Fibroblast of skin of back (primary cell): ENCODE measurements at places on chromosomes 4 and X.
A peak's percentile ranks its signal among the peaks of the same experiment; 100 is the strongest.

DNA sequence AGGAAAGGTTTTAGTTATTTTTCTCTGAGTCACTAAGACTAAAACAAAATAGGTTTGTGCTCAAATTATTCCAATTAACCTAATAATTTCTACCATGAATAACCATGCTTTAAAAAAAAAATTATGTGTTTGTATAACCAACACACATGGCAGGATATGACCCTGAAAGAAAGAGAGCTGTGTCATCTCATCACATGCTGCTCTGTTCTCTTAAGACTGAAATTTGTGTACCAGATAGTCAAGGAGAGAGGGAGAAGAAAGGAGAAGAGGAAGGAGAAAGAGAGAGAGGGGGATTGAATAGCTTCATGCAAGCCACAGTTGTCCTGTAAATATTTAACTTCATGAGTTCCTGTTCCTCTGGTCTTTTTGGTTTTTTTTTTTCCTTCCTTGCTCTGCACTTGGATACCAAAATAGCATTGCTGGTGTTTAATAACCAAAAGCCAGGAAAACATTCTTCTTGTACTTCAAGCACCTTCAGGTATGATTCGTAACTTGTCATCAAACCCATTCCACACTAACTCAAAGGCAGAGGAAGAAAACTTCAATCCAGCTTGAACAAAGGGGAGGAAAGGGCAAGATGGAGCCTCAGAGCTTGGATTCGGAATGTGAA is 6.4 kb upstream of the PROM1 start:
- DNase-seq = no peak

- no peak for DNase-seq
Measured at GRCh38 chr4:82718162-82718940, 80.2 kb downstream of the SCD5 start.

DNA sequence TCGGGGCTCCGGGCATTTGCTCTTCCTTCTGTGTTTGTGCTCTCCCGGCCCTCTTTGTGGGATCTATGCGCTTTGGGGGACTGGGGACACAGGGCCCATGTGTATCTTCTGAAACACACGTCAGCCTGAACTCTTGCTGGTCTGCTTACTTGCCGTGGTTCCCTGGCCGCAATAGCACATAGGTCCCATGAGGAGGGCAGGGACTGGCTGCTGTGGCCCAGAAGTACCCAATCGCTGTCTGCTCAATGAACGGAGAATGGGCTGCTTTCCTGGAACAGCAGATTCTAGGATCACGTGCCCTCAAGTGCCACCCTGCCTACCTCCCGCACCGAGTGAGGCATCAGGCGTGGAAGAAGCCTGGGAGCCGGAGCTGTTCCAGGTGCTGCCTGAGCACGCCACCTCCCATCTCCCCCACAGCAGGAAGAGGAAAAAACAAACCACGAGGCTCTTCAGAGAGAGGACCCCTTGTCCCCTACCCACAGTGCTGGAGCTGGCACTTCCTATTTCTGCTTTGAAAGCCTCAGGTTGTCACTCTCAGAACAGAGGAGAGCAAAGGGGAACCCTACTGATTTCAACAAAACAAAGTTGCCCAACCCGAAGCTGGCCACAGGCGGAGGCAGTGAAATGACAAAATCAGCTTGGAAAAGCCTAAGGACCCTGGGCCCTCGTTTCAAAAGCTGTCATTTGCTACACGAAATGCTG is 3.8 kb downstream of the G6PD start:
- no peak for DNase-seq

DNA sequence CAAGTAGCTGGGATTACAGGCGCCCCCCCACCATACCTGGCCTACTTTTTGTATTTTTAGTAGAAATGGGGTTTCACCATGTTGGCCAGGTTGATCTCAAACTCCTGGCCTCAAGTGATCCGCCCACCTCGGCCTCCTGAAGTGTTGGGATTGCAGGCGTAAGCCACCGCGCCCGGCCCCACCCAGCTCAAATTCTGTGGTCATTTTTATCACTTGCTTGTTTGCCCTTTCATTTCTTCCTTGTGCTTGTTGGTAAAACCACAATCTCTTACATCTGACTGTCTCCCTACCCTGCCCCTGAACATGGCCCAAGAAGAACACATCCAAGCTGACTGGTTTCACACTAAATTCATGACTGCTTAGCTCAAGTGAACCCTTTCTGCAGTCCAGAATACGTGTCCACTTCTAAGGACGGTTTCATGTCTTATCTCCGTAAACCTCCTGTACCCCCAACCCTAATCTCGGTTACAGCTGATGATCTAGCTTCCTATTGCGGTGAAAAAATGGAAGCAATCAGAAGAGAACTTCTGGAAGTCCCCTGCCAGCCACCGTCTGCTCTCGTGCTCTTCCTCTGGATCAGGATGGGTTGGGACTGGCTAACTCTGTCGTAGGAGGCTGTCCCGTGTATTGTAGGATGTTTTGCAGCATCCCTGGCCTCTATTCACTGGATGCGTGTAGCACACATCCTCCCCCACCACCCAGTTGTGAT is 5.4 kb upstream of the RS1 start:
- no peak for DNase-seq

DNA sequence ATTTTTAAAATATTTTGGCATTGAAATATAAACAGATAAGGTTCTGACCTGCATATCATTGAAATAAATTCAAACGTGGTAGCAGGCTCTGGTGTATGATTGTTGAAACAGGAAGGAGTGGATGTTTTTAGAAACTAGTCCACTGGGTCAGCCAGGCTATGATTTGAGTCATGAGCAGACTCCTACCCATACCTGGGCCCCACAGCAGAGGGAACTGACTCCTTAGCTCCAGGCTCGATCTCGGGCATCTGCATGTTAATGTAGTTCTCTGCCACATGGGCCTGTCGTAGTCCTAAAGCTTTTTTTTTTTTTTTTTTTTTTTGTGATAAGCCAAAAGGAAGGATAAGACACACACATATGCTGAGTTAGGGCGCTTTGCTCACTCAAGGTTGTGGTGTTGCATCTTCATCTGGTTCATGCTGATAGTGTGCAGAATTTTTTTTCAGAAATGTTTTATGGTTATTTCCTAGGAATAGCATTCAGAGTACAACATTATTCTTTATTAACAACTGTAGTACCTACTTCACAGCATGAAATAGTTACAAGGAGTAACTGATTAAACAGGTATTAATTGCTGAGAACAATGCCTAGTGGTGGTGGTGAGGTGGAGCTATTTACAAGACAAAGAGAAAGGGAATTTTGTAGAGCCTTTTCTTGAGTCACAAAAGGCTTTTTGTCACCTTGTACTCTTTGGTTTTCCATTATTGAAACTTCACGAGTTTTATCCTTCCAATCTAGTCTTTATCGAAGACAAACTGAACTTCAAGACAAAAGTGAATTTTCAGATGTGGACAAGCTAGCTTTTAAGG is 27.3 kb downstream of the OFD1 start:
- DNase-seq = no peak

- DNase-seq = no peak
Measured at GRCh38 chr4:121041307-121042090, 30.8 kb downstream of the NDNF start.

- DNase-seq = peak; percentile 25
Measured at GRCh38 chr4:92299152-92299551, 4.6 kb upstream of the GRID2 start.

- no peak for DNase-seq
Measured at GRCh38 chrX:11375614-11376119, 82.5 kb downstream of the AMELX start.

DNA sequence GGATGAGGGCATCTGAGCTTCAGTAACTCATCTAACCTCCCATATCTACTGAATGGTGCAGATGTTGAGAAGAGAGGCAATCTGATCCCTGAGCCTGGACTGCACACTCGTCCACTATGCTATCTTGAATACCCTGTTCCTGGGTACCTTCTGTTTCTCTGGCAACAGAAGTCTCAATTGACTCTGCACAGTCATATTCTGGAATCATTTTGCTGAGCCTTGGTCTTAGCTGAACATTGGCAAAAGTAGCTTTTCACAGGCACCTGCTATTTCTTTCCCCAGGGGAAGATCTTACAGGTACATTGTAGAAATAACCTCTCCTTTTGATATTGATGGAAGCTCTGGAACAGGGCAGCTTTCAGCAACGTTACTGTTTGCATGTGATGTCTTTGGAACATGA is 161.5 kb upstream of the GPR101 start:
- DNase-seq = no peak

DNA sequence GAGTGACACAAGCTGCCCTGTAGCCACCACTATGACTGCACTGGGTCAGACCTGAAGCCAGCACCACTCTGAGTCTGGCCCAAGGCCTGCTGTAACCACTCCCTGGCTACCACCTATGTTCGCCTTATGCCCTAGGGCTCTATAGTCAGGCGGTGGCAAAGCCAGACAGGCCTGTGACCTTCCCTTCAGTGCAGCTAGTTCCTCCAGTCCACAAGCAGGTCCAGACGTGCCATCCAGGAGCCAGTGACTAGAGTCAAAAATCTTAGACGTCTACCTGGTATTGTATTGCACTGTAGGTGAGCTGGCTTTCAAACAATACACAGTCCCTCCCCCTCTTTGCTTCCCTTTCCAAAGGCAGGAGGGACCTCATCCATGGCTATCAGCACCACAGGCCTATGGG is 54.0 kb upstream of the RNF128 start:
- no peak for DNase-seq

DNA sequence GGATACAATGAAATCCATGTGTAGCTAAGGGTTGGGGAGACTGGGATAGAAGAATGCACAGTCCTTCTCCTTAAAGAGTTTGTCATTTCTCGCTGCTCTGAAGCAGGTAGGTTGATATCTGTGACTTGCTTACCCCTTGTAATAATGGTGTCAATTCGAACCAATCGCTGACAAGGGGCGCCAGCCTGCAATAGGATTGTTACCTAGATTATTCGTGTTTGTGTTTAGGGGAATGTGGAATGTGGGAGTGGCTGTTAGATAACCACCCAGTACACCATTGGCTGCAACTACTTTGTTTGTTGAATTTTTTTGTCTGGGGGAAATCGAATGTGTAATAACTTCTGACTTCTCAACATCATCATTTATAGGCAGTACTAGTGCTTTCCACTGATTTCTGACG is 141.6 kb downstream of the LARP7 start:
- DNase-seq = no peak
